ENCODE measurements at places on chromosomes 1 and 21. TPM values are rescaled to one million over a fixed set of nuclear protein-coding genes. Genes with fewer than 3 reads are reported as not detected.

Gene LCE1C
- total RNA-seq: not detected

Gene MARK1
- 0.29 TPM for total RNA-seq

Gene FBLIM1
- 80.5 TPM for total RNA-seq

Gene MYOG
- not detected for total RNA-seq

Gene HS2ST1
- total RNA-seq: 9.2 TPM

Gene SLAMF9
- not detected for total RNA-seq

Gene TRNAU1AP
- 32.6 TPM for total RNA-seq

Gene SPRR2G
- not detected for total RNA-seq

Gene HIPK1
- total RNA-seq: 12.7 TPM

Gene NHLH1
- total RNA-seq: not detected

Gene CDC42BPA
- 23.9 TPM for total RNA-seq

Gene FCAMR
- total RNA-seq: not detected

Gene IL19
- total RNA-seq: not detected

Gene ELF3
- not detected for total RNA-seq

Gene CHD5
- not detected for total RNA-seq

Gene MTF2
- total RNA-seq: 16.1 TPM

Gene PADI4
- total RNA-seq: not detected

Gene SYNJ1
- 1.4 TPM for total RNA-seq
